ENCODE measurements at places on chromosomes 7 and 10.

GRCh38 chr7:143013893-143014292, 13.0 kb downstream of the OR9A2 start:
- DNase-seq: no peak

DNA sequence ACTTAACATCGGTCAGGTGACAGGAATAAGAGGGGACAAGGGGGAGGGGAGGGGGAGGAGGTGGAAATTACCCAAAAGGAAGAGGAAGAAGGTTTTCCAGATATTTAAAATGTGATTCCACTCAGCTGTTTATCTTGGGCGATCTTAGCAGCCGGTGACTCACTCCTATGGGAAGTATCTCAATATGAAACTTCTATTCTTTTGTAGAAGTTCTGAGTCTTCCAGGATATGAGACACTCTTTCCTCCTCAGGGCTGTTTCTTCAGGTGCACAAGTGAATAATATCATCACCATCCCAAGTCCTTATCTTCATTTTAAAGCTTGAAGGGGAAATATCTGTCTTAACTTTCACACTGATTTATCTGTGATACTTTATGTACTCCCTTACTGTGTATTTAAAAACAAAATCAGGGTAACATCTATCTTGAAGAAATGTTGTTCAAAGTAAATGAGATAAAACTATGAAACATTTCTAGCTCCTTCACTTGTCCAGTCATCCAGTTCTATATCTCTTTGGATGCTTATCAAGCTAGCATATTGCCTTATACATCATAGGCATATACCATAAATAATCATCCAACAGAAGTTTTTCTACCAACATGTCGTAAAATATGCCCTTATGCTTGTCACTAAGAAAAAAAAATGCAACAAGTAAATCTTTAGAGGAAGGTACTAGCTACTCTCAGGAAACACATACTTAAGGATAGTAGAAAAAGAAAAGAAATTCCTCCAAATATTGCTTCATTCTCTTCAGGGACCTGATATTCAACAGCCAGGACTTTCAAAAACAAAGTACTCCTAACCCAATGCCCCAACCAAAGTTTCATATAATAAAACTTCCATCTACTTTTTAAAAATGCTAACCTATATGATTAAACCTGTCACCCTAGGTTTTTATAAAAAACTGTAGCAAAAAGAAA, 13.7 kb downstream of the DOCK4 start:
- no peak for DNase-seq

DNA sequence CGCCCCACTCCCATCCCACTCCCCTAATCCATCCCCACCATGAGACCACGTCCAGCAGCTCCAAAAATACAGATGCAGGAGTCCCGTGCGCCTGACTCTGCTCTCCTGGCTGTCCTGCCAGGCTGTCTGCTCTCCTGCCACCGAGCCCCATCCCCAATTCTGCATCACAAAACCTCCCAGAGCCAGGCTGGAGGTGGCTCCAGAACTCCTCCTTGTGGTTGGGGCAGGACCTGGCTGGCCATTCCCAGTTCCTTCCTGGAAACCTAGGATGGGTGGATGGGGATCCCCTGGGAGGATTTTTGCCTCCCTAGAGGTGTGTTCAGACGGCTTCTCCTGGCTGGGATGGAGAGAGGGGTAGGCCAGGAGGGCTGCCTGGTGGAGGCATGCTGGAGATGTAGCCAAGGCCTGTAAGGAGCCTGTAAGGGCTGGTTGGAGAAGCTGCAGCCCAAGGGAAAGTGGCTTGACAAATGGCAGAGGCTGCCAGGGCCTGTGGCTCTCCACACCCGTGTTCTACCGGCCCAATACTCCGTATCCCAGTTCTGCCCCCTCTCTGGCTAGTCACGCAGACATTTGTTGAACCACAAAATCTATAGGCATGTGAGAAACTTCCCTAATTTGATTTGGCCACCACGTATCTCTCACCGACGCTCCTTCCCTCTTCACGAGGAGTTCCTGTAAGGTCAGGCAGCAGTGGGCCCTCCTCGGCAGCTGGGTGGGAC, 99.3 kb downstream of the ARHGAP22 start:
- no peak for DNase-seq

- no peak for DNase-seq
Observed at GRCh38 chr7:8261711-8262695, at the start of gene ICA1. Gene ICA1, minus strand, starts transcription at chr7:8262167. Its CDS starts 26,241 bp downstream, at chr7:8235926.

GRCh38 chr7:92761391-92762097, 74.8 kb downstream of the CDK6 start:
- no peak for DNase-seq

DNA sequence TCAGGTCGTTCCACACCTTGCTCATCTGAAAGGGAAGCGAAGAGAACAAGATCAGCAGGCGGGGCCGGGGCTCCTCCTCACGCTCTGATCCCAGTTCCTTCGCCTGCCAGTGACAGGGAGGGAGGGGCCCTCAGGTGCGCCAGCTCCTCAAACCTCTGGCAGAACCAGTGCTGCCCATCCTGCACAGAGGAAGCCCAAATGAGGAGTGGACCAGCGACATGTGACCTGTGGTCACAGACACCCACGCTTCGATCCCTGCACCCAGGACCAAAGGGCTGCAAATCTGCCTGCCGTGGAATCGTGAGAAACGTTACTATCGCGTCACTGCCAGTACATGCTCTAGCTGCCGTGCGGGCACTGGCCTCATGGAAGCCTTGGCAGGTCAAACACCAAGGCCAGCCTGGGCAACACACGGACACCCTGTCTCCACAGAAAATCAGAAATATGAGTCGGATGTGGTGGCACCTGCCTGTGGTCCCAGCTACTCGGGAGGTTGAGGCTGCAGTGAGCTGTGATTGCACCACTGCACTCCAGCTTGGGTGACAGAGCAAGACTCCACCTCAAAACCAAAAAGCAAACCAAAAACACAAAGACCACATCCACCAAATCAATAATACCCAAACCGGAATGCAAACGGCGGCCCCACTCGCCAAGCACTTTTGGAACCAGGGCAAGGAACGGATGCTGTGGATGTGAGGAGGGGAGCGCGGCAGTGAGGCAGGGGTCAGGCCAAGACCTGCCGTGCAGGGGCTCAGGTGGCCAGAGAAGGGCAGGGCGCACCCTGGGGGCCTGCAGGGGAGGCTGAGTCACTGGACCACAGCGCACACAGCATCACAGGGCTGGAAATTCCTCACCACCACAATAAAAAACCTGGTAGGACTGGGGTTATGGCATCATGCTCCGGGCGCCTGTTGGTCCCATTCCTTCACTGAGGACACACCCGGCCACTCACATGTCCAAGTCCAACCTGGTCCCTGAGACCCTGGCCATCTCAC, 13.4 kb downstream of the NUDT1 start:
- no peak for DNase-seq

DNA sequence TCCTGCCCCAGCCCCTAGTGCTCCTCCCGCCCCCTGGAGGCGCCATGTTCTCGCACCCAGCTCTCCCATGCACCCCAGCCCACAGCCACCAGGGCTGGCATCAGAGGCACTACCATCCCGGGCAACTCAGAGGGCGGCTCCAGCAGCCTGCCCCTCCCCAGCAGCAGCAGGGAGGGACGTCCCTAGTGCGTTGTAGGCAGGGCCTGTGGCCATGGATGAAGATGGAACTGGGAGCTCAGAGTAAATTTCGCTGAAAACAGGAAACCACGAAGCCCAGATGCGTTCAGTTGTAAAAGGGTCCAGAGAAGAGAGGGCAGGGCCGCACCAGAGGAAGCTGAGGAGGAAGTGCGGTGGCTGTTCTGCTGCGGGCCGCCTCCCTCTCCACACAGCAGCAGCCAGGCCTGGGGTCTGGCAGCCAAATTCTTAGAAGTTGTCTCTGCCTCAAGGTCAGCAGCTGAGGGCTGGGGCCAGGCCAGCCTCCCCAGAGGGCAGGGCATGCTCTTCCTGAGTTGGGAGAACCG, 24.6 kb downstream of the VSIR start:
- DNase-seq: peak; percentile 90

GRCh38 chr10:126387931-126388911, at the start of gene ADAM12:
Gene ADAM12, minus strand, starts transcription at chr10:126388477. Its CDS starts 332 bp downstream, at chr10:126388145.
- DNase-seq: no peak

DNA sequence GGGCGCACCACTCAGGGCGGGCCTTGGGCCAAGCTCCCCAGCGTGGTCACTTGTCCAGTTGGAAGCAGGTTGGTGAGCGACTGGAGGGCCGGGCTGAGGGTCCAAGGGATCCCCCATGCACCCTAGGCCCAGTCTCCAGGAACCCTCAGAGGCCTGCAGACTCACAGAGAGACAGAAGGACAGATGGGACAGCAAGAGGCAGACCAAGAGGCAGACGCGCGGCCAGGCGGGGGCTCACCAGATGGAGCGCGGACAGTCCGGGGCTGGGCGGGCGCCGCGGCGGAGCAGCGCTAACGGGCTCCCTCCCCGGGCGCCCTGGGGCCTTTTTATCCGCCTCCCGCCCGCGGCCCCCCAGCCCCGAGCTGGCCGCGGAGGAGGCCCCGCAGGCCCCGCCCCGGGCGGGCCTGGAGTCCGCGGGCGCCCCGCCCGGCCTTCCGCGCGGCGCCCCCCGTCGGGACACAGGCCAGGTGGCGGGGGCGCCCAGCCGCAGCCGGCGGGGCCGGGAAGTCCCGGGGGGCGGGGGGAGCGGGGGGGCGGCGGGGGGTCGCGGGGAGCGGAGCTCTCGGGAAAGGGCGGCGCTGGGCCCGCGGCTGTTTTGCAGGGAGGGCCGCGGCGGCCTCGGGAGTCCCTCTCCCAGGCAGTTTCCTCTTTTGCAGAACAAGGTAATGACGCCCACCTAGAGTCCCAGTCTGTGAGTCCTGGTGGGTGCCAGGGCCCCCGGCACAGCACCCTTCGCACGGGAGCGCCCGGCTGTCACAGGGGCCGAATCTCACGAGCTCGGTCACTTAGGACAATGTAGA, at the start of gene LOXL4:
TSS of gene LOXL4 (minus strand) at position 301 of the 800 bp plus-strand sequence. CDS start 5,175 bp downstream, outside the sequence.
- DNase-seq: no peak

GRCh38 chr7:96359876-96360275, 38.0 kb upstream of the SLC25A13 start:
- DNase-seq: no peak

DNA sequence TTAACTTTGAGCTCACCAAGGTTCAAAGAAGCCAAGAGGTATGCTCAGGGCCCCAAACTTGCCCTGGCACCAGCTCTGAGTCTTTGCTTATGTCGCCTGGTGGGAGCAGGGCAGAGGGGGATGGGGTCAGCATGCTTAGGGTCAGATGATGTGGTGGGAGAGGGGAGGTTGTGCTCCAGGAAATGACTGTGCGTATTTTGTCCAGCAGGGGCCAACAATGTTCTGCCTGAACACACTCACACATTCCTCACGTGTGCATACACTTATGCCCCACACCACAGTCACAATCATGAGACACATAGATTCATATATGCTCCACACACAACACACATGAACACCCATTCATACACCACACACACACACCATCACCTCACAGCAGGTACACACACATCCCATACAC, 4.4 kb upstream of the RAMP3 start:
- no peak for DNase-seq
